ENCODE measurements at places on chromosomes 3 and 15.

GRCh38 chr3:194254040-194254439 lies 97.1 kb downstream of the CPN2 start:
- no peak for DNase-seq

DNA sequence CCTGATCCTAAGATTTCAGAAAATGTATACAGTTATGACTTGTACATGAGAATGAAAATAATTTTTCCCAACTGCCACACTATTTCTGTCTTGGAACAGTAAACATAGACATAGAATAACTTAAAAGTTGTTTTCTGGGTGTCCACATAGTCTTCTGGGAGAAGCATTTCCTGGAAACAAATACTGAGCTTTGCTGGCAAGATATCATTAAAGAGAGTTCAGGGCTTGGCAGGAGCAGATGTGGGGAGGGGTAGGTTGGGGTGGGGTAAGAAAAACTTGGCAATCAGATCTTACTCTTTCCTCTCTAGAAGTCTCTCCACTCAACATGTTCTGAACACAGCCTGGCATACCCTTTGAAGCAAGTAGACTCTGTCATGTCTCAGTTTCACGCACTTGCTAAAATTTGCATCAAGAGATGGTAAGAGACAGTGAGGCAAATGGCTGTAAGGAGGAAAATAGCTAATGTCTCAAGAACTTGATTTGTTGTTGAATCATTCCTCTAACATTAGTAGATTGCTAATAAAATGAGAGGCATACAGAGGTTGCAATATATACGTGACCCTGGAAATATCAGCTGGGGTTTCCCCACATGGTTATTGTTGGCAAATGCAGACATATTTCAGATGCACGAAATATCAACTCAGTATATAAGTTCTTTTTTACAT lies 27.3 kb upstream of the ABI3BP start:
- no peak for DNase-seq

- DNase-seq: no peak
These were observed 419.5 kb downstream of the NAALADL2 start for GRCh38 chr3:175278680-175279079.

- no peak for DNase-seq
These were observed 16.2 kb upstream of the TMEM40 start for GRCh38 chr3:12775226-12775625.
